Ureter (tissue), 1 donor: ENCODE measurements at places on chromosomes 5 and 9. TPM values are rescaled to one million over a fixed set of nuclear protein-coding genes. Genes with fewer than 3 reads are reported as not detected.

AIF1L gene
- 13.2 TPM for total RNA-seq

DNA sequence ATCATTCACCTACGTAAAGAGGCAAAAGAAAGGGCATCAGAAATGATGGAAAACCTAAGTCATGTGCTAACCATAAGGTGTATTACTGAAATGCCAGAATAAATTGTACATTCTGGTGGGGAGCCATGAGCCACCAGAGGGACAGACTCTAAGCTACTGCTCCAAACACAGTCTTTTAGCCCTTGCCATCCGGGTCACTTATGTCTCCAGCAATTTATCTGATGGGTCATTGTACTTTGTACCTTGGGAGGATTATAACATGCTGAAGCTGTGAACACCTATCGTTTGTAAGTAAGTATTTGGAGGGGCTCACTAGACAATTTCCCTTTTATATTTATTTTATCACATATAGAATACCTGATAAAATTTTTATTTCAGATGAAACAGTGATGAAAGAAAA is 495.1 kb downstream of the KIF4B start:
- no peak for DNase-seq

GRCh38 chr9:121743441-121744001 is 92.1 kb downstream of the DAB2IP start:
- DNase-seq: peak; percentile 82

SLCO6A1 gene
- total RNA-seq: not detected

DNA sequence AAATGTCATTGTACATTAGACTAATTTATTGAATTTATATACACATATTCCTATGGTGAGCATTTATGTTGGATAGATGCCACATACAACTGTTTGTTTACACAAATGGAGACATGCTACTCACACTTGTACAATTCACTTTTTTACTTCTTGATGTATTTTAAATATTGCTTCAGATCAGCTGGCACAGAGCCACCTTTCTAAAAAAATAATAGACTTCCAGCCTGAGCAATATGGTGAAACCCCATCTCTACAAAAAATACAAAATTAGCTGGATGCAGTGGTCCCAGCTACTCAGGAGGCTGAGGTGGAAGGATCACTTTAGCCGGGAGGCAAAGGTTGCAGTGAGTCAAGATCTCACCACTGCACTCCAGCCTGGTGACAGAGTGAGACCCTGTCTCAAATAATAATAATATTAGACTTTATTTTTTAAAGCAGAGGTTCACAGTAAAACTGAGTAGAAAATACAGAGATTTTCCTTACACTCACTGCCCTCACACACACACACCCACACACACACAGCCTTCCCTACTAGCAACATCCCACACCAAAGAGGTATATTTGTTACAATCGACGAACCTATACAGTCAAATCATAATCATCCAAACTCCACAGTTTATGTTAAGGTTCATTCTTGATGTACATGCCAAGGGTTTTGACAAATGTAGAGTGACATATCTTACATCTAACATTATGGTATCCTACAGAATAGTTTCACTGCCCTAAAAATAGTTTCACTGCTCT is 16.5 kb upstream of the ADRB2 start:
- DNase-seq: no peak

NIPAL4 gene
- total RNA-seq: 49.8 TPM

SAPCD2 gene
- 1.6 TPM for total RNA-seq

DNA sequence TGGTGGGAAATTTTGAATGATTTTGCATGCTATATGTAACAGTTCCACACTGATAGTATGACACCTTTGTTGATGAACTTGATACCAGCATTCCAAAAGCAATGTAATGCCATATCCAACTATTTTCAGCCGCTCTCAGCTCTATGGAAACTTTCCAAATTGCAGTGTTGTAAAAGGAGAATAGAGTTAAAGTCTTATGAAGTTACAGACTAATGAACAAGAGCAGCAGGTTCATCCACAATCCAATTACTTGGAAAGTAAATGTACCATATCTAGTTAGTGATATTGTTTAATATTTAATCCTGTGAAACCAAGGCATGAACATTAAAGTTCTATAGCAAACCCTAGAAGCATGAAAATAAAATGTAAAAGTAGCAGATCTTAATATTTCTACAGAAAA is 418.2 kb downstream of the TUSC1 start:
- no peak for DNase-seq

DNA sequence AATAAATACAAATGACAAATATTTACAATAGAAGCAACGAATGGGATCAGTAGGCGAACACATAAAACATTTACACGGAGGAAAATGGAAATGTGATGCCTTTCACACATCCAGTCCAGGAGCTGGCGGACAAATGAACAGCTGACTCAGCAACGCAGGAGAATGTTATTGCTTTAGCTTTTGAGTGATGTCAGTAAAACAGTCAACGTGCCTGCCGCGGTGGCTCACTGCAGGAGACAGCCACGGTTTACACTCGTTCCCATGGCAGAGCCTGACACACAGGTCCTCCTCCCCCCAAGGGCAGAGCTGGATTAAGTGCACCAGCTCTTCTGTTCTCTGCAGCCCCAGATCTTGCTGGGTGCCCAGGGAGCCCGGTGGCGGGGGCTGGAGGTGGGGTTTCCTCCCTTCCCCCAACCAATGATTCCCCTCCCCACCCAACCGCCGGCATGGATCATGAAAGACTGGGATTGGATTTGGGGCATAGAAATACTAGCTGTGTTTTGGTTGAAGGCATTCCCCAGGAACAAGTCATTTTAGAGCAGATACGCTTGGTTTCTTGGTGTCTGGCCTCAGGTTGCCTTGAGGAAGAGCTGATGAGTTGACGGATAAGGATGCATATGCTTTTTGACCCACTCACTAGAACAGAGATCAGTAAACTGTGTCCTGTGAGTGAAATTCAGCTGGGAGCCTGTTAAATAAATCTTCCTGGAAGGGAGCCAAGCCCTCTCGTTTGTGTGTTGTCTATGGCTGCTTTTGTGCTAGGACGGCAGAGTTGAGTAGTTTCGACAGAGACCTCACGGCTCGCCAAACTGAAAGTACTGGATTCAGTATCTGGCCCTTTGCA is 12.5 kb downstream of the STC2 start:
- no peak for DNase-seq
